ENCODE measurements at places on chromosomes 11 and 22. TPM values are rescaled to one million over a fixed set of nuclear protein-coding genes. Genes with fewer than 3 reads are reported as not detected.

Gene MICALL1
- total RNA-seq, result 10.2 TPM

Gene LIF
- 12.8 TPM for total RNA-seq

Gene OTOG
- total RNA-seq, result not detected

Gene PHF21B
- under 0.01 TPM for total RNA-seq

Gene C11orf65
- 1.6 TPM for total RNA-seq

Gene KRTAP5-2
- total RNA-seq, result not detected

Gene CTSW
- not detected for total RNA-seq

Data from bronchial smooth muscle cell (primary cell).